ENCODE measurements at places on chromosomes 4 and X. TPM values are rescaled to one million over a fixed set of nuclear protein-coding genes. Genes with fewer than 3 reads are reported as not detected.
A peak's percentile ranks its signal among the peaks of the same experiment; 100 is the strongest.

VEGFD gene
- 1.1 TPM for total RNA-seq

DNA sequence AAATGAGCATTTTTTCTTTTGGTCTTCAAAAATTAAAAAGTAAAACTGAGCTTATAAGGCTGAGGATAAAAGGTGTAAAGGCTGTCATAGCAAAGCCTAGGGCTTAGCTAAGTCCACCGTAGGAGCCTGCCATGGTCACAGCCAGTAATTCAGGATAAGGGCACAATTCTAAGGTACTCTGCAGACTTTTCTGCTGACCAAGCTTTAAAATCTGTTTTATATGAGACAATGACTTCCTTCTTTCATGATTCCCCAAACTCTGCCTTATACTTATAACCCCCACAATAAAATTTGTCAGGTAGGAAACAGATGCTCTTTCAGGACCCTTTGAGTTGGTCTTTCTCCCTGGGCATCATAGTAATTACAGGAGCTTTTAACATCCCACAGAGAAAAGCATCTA, 138.5 kb downstream of the COL4A6 start:
- no peak for DNase-seq
- no peaks in the 10 kb centered on the region for H3K36me3 ChIP-seq
- H3K27ac ChIP-seq: no peak overlapping the region
- H3K4me1 ChIP-seq: no peaks in the 10 kb centered on the region
- H3K4me3 ChIP-seq: no peak overlapping the region
- H3K27me3 ChIP-seq: peaks cover 6% of the 10 kb centered on the region

DNA sequence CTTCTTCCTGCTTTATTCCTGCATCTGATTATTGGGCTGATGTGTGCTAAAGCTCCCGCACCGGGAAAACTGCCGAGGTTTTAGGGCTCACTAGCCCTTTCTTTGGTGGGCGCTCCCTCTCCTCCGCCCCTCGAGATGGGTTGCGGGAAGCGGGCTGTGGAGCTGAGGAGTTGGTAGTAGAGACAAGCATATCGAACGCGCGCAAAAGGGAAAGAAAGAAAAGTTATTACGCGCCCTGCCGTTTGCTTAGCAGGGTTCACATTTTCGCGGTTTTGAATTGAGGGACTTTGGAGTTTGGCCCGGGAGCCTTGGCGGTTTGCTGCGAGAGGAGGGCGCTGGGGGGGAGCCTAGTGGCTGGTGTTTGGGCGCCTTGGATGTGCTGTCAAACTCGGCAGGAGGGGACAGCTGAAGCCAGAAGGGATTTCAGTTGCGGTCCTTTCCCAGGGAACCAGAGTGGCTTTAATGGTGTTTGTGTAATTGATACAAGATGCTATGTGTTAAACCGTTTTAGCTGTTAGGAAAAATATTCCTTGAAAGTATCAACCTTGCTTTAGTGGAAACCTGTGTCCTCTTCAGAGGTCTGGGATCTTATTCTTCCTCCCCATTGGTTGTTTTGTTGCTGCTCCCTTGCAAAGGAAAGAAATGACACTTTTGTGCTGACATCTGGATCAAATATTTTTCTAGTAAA, 1.1 kb downstream of the GAB1 start:
- DNase-seq: no peak
- H3K27me3 ChIP-seq: no peaks in the 10 kb centered on the region
- peaks cover 3% of the 10 kb centered on the region for H3K4me1 ChIP-seq
- H3K36me3 ChIP-seq: no peaks in the 10 kb centered on the region
- H3K27ac ChIP-seq: peak overlapping the region; percentile 93

TNIP2 gene
- 51.7 TPM for total RNA-seq

RASSF6 gene
- 0.20 TPM for total RNA-seq

DNA sequence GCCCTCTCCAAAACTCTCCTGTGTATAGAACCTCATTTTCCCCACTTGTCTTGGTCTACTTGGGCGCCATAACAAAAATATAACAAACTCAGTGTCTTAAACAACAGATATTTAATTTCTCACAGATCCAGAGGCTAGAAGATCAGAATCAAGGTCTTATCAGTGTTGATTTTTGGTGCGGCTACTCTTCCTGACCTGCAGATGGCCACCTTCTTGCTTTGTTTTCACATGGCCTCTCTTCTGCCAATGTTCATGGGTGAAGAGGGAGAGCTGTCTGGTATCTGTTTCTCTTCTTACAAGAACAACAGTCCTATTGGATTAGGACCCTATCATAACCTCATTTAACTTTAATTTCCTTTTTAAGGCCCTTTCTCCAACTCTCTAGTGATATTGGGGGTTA, 177.3 kb downstream of the PABPC4L start:
- no peak for DNase-seq
- H3K4me1 ChIP-seq: no peaks in the 10 kb centered on the region
- no peaks in the 10 kb centered on the region for H3K27me3 ChIP-seq
- H3K36me3 ChIP-seq: no peaks in the 10 kb centered on the region
- H3K4me3 ChIP-seq: no peak overlapping the region

ATP8A1 gene
- total RNA-seq: 43.2 TPM

- H3K4me3 ChIP-seq: no peak overlapping the region
- H3K27ac ChIP-seq: no peak overlapping the region
- DNase-seq: no peak
Measured at GRCh38 chrX:30822068-30822681, 66.9 kb downstream of the TAB3 start.

BST1 gene
- 40.0 TPM for total RNA-seq

- no peak for DNase-seq
- no peaks in the 10 kb centered on the region for H3K36me3 ChIP-seq
- no peak overlapping the region for H3K27ac ChIP-seq
- peaks cover 7% of the 10 kb centered on the region for H3K4me1 ChIP-seq
- no peak overlapping the region for H3K4me3 ChIP-seq
Measured at GRCh38 chr4:76511947-76512346, 76.9 kb downstream of the SHROOM3 start.

DNA sequence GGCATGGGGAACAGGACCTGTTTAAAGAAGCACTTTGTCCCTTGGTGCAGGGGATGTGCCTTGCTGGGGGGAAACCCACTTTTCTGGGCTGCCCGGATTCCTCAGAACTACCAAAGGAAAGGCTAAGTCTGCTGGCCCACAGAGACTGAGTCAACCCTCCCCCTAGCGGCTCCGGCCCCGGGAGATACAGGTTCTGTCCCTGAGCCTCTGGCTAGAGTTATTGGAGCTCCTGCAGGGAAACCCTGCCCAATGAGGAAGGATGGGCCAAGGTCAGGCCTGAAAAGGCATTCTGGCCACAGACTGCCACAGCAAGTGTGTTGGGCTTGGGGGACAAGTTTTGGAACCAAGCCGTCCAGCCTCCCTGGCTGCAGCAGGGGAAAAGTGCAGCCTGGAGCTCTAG, 490.9 kb upstream of the ACTRT1 start:
- H3K36me3 ChIP-seq: no peaks in the 10 kb centered on the region
- no peaks in the 10 kb centered on the region for H3K4me1 ChIP-seq
- no peak overlapping the region for H3K4me3 ChIP-seq
- H3K27ac ChIP-seq: no peak overlapping the region
- H3K27me3 ChIP-seq: no peaks in the 10 kb centered on the region
- no peak for DNase-seq

- H3K27me3 ChIP-seq: no peaks in the 10 kb centered on the region
- H3K27ac ChIP-seq: no peak overlapping the region
- H3K4me1 ChIP-seq: no peaks in the 10 kb centered on the region
- no peaks in the 10 kb centered on the region for H3K36me3 ChIP-seq
- no peak for DNase-seq
Measured at GRCh38 chrX:39975101-39975925, 122.4 kb downstream of the BCOR start.

TREX2 gene
- 1.5 TPM for total RNA-seq

GRCh38 chr4:23972805-23973204, 83.0 kb upstream of the PPARGC1A start:
- no peaks in the 10 kb centered on the region for H3K27me3 ChIP-seq
- no peaks in the 10 kb centered on the region for H3K4me1 ChIP-seq
- no peaks in the 10 kb centered on the region for H3K36me3 ChIP-seq
- H3K27ac ChIP-seq: no peak overlapping the region

PF4V1 gene
- total RNA-seq: 2.6 TPM

GRCh38 chr4:158327525-158327924, 117.2 kb downstream of the TMEM144 start:
- DNase-seq: no peak
- no peaks in the 10 kb centered on the region for H3K27me3 ChIP-seq
- no peak overlapping the region for H3K4me3 ChIP-seq
- no peak overlapping the region for H3K27ac ChIP-seq
- H3K36me3 ChIP-seq: no peaks in the 10 kb centered on the region
- H3K4me1 ChIP-seq: no peaks in the 10 kb centered on the region

DNA sequence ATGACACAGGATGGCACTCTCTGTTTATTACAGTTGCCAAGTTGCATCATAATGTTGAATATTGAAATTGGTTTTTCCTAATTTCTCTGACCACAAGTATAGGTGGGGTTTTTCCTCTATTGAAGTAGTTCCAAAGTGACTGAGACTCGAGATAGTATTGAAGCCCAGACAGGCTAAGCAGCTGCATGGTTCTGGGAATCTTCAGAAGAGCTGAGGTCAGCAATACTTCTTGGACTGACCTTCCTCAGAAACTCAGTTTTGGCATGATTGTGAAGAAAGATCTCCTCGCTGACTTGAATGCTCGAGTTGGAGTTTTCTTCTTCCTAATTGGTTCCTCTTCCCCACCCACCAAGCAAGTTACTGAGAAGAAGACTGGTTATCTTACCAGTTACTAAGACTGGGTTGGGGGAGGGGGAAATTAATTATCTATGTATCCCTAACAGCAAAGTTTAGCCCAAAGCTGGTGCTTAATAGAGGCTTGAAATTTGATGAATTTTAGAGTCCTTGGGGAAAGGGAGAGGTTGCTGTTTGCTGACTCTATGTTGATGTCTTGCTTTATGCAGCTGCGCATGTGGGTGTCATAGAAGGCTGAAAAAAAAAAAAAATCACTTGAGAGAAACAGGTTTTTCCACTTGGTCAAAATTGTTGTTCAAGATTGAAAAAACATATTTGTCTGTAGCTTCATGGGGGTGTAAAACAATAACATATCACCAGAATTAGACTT, 91.1 kb downstream of the P2RY10 start:
- no peak for DNase-seq
- peaks cover 7% of the 10 kb centered on the region for H3K4me1 ChIP-seq
- H3K4me3 ChIP-seq: no peak overlapping the region
- H3K27ac ChIP-seq: no peak overlapping the region

ASB5 gene
- not detected for total RNA-seq

- no peaks in the 10 kb centered on the region for H3K4me1 ChIP-seq
- no peak overlapping the region for H3K4me3 ChIP-seq
- no peaks in the 10 kb centered on the region for H3K36me3 ChIP-seq
- H3K27ac ChIP-seq: no peak overlapping the region
- no peaks in the 10 kb centered on the region for H3K27me3 ChIP-seq
Measured at GRCh38 chrX:64570204-64570603, 175.0 kb upstream of the MTMR8 start.

Data from spleen (tissue), 13 donors.